NCI-H1048 (cell line): ENCODE measurements at places on chromosomes 13 and 19.

GRCh38 chr13:108508263-108508662 is 121.1 kb upstream of the MYO16 start:
- no peak for DNase-seq

GRCh38 chr13:73403355-73404120 is 344.7 kb downstream of the KLF5 start:
- DNase-seq: no peak

DNA sequence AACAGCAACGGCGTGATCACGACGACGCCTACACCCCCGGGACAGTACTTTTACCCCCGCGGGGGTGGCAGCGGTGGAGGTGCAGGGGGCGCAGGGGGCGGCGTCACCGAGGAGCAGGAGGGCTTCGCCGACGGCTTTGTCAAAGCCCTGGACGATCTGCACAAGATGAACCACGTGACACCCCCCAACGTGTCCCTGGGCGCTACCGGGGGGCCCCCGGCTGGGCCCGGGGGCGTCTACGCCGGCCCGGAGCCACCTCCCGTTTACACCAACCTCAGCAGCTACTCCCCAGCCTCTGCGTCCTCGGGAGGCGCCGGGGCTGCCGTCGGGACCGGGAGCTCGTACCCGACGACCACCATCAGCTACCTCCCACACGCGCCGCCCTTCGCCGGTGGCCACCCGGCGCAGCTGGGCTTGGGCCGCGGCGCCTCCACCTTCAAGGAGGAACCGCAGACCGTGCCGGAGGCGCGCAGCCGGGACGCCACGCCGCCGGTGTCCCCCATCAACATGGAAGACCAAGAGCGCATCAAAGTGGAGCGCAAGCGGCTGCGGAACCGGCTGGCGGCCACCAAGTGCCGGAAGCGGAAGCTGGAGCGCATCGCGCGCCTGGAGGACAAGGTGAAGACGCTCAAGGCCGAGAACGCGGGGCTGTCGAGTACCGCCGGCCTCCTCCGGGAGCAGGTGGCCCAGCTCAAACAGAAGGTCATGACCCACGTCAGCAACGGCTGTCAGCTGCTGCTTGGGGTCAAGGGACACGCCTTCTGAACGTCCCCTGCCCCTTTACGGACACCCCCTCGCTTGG is 966 bp downstream of the JUNB start:
- peak; percentile 55 for DNase-seq

GRCh38 chr13:59374691-59375090 is 789.0 kb downstream of the DIAPH3 start:
- DNase-seq: no peak

DNA sequence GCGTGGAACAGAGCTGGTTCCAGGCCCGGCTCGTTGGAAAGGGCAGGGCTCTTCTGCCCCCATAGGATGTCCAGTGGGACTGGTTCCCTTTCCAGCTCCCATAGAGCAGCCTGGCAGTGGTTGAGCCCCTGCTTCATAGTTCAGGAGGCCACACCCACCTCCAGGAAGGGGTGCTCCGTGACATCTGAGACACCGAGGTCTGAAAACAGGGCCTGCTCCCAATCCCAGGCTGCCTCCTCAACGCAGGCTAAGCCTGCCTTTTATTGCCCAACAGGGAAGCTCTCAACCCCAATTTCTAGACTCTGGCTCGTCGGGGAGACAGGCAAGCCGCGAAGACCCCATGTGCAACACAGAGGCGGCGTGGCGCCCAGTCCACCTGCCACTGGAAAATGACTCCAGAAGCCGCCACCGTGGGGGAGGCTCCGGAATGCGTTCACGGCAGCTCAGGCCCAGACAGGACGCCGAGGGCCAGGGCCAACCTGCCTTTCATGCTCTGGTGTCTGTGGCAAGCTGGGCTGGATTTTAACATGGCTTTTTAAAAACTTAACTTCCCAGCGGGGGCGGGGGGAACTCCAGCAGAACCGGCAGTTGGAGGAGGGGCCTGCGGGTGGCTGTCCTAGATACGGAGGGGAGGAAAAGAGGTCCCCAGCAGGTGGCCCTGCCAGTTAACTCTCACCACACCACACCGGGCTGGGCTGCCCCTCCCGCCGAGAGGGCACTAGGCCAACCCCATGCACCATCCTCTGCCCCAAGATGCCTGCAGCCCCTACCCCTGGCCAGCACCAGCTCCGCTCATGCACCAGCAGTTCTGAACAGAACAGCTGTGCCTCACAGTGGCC is 17.9 kb upstream of the TINCR start:
- no peak for DNase-seq

DNA sequence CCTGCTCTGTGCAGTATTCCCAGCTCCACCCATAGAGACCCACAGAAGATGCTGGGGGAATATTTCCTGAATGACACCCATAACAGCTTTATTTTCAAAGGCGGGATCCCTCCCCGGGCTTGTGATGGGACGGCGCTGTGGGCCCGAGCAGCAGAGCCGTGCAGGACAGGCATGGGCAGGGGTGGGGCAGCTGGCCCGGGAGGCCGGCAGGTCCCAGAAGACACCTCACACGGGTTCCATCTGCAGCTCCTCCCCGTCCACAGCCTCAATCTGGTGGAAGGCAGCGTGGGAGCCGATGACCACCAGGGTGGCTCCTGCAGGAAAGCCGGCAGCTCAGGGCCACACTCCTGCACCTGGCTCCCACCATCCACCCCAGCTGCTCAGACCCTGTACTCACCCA is 2.5 kb downstream of the RABAC1 start:
- no peak for DNase-seq

- DNase-seq: no peak
These were observed 13.5 kb upstream of the CNFN start for GRCh38 chr19:42403586-42403985.

GRCh38 chr19:1361601-1362386 is 21.9 kb upstream of the NDUFS7 start:
- DNase-seq: no peak

GRCh38 chr19:57008432-57008831 is 111.4 kb upstream of the USP29 start:
- no peak for DNase-seq

DNA sequence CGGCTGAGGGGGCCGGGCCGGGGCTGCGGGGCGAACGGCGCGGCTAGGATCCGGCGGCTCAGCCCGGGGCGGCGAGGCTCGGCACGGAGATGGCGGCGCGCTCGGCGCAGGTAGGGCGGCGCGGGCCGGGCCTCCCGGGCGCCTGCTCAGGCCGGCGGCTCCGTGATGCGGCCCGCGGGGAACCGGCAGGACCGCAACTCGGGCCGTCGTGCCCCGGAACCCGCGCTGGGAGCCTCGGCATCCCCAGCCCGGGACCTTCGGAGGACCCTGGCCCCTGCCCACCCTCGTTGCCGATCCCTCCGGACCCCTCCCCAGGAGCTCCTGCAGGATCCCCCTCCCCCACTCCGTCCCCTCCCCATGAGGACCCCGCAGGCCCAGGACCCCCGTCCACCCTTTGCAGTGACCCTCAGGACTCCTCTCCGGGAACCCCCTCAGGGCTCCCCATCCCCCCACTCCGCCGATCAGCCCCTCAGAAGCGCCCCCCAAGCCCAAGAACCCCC is 304 bp downstream of the EVI5L start:
- DNase-seq: no peak

- no peak for DNase-seq
These were observed 3.5 kb downstream of the CCDC169 start for GRCh38 chr13:36294096-36294495.

DNA sequence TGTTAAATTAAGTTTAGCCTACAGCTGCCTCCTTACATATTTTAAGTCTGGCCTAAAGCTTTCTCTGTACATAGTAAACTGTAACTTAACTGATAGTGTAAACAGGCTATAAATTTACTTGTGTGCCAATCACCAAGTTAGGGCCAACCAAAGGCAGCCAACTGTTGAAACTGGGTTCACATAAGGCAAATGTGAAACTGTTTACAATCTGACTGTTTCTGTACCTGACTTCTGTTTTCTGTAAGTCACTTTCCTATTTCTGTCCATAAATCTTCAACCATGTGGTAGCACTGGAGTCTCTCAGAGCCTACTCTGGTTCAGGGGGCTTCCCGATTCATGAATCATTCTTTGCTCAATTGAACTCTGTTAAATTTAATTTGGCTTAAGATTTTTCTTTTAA is 103.1 kb downstream of the RAP2A start:
- DNase-seq: no peak

DNA sequence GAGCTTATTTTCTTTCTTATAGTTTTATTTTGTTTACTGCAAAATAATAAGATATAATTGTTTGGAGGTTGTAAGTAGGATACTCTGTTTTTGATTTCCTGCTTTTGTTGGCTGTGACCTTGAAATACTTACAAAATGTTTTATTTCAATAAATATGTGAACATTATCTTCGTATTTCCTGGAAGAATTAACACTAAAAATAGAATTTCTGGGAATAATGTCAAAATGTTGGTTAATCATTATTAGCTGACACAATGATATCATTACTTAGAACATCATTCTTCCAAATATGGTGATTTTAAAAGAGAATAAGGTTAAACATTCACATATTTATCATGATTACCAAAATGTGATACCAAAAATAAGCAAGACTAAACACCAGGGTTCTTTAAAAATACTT is 1148.6 kb upstream of the PRR20A start:
- DNase-seq: no peak

- DNase-seq: no peak
These were observed 7.0 kb downstream of the MOB3A start for GRCh38 chr19:2089001-2089711.

- no peak for DNase-seq
These were observed 75.5 kb downstream of the OLFM4 start for GRCh38 chr13:53104136-53104535.

- peak; percentile 66 for DNase-seq
These were observed at the start of the genes PRDX2 and THSD8 for GRCh38 chr19:12801466-12802266. Gene PRDX2 (minus strand): TSS chr19:12801800. CDS start chr19:12801261, 539 bp downstream. Gene THSD8 (plus strand): TSS chr19:12802069. CDS start chr19:12802072, 3 bp downstream.
